ENCODE measurements at places on chromosomes 13 and 19.

DNA sequence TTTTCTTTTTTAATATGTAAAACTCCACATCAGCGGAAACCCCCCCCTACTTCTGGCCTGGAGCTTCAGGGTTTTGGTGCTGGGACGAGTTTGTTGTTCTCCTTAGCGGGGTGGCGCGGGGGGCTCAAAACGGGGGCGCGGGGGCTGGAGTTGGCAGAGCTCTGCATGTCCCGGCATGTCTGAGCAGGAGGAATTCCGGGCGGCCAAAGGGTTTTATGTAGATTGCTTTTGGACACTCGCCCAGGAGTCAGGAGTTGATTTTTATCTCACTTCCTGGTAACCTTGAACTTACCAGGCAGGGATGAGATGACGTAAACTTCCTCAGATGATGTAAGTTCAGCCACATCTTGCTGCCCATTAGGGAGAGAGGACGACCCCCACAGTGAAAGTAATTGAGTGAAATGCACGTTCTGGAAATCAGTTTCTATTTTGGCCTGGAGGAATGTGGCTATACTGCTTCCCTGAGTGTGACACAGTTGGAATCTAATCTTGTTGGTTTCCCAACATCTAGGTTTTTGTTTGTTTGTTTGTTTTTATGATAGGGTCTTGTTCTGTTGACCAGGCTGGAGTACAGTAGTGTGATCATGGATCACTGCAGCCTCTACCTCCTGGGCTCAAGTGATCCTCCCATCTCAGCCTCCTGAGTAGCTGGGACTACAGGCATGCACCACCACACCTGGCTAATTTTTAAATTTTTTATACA is 21.0 kb upstream of the GDF15 start:
- DNase-seq, result peak; percentile 97

GRCh38 chr19:33124207-33125098 is 7.5 kb upstream of the WDR88 start:
- no peak for DNase-seq

DNA sequence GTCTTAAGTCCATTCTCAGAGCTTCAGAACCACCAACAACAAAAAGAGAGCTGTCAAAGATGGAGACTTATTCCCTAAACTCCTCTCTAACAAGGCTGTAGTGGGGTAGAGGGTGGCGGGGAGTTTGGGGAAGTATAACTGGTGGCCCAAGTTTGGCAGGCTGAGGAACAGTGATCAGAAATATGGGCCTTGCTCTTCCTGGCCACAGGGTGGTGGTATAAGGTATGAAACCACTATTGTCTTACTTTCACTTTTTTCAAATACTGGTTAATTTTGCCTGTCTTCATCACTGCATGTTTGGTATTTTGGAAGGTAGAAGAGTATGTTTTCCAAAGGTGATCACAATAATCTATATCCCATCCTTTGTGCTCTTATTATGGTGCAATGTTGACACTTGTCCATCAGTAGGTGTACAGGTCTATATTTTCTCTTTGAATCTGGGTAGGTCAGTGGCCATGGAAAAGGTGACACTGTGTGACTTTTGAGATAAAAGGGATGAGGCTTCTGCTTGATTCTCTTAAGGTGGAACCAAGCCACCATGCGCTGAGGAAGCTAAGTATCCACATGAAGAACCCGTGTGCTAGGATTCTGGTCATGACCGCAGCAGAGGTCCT is 23.2 kb upstream of the GPC5 start:
- no peak for DNase-seq

GRCh38 chr13:20239748-20240147 is 7.6 kb upstream of the GJB6 start:
- no peak for DNase-seq

DNA sequence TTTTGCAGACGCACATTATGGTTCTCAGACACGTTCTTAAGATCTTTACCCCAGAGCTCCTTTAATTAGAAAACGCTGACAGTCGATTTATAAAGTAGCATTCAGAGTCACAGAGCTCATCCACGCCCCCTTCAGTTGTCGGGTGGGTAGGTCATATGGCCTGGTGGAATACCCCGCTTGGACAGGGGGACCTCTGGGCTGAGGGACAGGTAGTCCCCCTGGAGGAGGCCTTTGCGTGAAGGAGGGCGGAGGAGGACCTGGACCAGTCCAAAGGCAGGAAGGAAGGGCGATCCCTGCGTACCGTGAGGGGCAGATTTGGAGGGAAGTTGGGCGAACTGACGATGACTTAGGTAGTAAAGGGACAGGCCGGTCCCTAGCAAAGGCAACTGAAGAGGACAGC is 20.5 kb downstream of the VASP start:
- DNase-seq, result no peak

DNA sequence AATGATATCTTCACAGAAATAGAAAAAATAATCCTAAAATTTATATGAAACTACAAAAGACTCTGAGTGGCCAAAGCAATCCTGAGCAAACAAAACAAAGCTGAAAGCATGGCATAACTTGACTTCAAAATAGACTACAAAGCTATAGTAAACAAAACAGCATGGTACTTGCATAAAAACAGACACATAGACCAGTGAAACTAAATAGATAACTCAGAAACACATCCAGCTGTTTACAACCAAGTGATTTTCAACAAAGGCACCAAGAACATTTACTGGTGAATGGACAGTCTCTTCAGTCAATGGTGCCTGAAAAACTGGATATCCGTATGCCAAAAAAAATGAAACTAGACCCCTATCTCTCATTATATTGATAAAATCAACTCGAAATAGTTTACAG is 25.2 kb downstream of the SCGB2B2 start:
- no peak for DNase-seq

DNA sequence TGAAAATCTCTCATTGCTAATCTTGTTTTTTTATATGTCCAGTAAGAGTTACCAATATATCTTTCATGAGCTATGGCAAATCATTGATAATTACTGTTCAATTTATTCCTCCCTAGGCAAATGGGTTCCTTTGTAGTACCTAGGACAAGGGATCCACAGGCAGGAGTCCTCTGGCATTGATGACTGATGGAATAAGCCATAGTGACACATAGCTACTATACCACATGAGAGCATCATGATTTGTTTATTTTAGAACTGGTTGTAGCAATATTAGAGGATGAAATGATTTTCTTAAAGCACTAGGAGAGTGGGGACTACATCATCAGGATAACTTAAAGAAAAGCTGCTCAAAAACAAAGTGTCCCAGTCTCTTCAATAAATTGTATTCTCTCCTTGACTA is 21.7 kb upstream of the MAB21L1 start:
- no peak for DNase-seq

DNA sequence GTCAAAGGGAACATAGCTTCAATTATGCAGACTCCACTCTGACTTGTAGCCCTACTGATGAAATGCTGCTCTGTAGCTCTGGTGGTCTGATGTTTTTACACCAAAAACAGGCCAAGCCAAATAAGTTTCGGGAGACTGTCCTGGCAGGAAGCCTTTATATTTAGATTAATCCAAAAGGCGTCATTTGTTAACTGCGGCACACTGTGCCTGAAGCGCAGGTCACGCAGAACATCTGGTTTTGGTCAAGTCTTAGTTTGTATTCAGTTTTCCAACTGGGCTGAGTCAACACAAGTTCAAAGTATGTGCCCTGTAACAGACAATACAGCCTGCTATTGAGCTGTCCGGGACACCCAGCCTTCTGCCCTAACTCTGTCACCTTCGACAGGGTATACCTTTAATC is 154.6 kb upstream of the IPO5 start:
- no peak for DNase-seq

- no peak for DNase-seq
Measured at GRCh38 chr13:32228330-32229041, 86.7 kb downstream of the ZAR1L start.

- DNase-seq, result no peak
Measured at GRCh38 chr13:93646245-93646644, 419.6 kb downstream of the GPC6 start.

- DNase-seq, result no peak
Measured at GRCh38 chr19:46155237-46155636, 7.2 kb downstream of the IGFL2 start.

DNA sequence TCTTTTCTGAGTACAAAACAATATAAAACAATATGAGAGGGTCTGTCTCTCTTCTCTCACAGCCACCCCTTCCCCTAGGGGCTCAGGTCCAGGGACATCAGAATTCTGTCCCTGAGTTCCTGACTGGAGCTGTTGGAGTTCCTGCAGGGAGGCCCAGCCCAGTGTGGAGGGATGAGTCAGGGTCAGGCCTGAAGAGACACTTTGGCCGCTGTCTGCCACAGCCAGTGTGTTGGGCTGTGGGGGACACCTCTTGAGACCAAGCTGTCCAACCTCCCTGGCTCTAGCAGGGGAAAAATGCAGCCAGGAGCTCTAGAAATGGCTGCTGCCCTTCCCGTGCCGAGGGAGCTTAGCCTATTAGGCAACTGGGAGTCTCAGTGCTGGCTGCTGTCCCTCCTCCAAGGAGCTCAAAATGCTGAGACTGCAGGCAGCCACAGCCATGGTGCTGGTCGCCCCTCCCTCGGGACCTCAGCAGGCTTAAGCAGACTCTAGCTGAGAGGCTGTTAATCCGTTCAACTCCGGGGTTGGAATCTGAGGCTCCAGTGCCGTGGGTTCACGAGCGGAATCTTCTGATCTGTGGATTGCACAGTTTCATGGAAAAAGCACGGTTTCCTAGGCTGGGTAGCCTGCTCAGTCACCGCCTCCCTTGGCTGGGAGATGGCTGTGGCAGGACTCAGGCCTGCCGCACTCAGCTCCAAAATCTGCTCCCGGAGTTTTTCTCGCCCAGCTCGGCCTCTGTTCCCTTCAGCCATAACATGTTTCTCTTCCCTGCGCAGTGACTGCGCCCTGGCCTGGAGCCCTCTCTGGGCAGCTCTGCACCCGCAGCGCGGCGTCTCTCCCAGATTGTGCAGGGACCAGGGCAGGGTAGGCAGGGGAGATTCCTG is 3.8 kb upstream of the ZNF626 start:
- no peak for DNase-seq

- DNase-seq, result no peak
Measured at GRCh38 chr19:11378319-11379189, 4.1 kb downstream of the SWSAP1 start.

- no peak for DNase-seq
Measured at GRCh38 chr19:51521781-51522180, 9.7 kb downstream of the SIGLEC6 start.

GRCh38 chr19:29399804-29400203 is 126.0 kb upstream of the VSTM2B start:
- DNase-seq, result no peak

DNA sequence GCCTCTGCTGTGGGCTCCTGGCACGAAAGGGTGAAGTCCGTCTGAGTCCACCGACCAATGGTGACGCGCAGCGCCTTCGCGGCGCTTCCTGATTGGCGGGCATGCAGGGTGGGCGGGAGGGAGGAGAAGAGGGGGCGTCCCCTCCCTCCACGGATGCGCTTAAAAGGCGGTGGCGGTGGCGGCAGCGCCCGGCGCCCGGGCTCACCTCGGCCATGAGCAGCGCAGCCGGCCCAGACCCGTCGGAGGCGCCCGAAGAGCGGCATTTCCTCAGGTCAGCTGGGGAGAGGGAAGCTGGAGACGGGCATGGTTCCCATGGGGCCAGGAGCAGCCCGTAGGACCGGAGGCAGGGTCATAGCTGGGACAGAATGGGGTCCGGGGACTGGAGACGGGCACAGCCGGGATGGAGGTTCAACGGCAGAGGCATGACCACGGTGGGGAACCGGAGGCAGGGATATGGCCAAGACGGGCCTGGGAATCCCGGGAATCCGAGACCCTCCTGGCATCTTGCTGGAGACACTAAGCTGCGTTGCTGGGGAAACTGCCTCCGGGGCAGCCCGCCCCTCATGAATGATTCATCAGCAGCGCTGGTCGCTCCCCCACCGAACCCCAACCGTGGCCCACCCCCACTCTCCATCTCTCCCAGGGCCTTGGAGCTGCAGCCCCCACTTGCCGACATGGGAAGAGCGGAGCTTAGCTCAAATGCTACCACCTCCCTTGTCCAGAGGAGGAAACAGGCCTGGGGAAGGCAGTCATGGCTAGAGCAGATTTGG is at the start of gene YJEFN3:
Gene YJEFN3 (plus strand): TSS at position 191 of the 770 bp plus-strand sequence. CDS start 22 bp downstream, at position 213.
- no peak for DNase-seq

- DNase-seq, result peak; percentile 55
Measured at GRCh38 chr19:12140545-12141404, 625 bp upstream of the ZNF20 start.

DNA sequence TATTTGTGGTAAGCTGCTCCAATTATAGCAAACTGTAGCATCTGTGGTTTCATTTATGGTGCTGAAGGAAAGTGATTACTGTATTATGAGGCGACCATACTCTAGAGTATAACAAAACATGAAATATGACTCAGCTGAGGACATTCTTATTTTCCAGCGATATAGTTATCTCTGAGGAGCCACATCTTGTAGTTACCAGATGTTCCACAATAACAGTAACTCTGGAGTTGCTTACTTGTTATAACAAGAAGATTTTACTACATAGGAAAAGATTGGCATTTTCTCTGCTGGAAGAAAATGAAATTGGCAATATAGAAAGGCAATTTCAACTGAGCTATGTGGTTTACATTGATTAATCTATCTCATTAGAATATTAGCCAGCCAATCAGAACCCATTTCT is 1634.2 kb downstream of the PCDH9 start:
- no peak for DNase-seq
